LoVo (cell line): ENCODE measurements at places on chromosomes 2 and 18.

DNA sequence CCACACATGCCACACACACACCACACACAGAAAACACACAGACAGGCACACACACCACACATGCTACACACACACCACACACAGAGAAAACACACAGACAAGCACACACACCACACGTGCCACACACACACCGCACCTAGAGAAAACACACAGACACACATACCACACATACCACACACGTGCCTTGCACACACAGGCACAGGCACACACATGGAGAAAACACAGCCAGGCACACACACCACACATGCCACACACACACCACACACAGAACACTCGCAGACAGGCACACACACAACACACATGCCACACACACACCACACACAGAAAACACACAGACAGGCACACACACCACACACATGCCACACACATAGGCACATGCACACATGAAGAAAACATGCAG, 242.1 kb upstream of the MYT1L start:
- no peak for DNase-seq

GRCh38 chr2:105376789-105377240, 22.0 kb downstream of the FHL2 start:
- DNase-seq = no peak

GRCh38 chr2:156456616-156457015, 20.4 kb downstream of the GPD2 start:
- DNase-seq = no peak

GRCh38 chr2:148930046-148930775, 55.2 kb downstream of the KIF5C start:
- DNase-seq = no peak

DNA sequence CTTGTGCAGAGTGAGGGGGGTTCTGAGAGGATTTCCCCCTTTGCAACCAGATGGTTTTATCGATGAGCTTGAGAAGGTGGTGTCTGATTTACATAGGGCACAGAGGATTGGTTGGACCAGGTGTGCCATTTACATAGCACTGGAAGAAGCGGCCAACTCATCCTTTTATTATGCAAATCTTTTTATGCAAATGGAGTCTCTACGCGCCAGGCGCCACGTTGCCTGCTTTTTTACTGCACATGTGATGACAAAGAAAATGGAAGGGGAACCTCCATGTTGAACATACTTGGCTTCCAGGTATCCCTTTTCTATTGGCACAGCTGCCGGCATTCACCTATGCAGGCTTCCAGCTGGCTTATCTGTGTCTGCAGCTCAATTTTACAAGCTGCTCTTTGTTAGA, 18.4 kb upstream of the TXNL4A start:
- no peak for DNase-seq

DNA sequence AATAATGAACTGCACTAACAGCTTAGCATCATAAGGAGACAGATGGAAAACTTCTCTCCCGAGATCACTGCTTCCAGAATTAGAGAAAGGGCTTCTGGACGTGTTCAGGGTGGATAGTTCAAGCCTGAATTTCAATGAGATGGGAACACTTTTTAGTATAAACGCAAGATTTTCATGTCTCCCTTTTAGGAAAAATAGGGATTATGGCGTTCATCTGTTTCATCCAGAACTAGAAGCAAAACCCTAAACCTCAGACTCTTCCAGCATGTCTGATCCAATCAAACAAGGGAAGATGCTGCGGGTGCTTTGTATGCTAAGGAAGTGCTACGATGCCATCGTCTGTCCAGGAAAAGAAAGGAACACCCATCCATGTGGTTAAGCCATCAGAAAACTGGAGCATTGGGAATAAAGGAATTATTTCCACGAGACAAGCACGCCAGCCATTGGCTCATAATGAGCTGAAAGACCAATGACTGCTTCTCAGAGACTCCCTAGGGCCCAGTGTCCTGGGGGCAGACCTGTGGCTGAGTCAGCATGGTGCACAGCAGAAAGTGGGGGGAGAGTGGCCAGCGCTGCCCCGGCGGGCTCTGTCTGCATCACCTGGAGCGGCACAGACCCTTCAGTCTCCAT, 65.9 kb upstream of the AFF3 start:
- DNase-seq = no peak

DNA sequence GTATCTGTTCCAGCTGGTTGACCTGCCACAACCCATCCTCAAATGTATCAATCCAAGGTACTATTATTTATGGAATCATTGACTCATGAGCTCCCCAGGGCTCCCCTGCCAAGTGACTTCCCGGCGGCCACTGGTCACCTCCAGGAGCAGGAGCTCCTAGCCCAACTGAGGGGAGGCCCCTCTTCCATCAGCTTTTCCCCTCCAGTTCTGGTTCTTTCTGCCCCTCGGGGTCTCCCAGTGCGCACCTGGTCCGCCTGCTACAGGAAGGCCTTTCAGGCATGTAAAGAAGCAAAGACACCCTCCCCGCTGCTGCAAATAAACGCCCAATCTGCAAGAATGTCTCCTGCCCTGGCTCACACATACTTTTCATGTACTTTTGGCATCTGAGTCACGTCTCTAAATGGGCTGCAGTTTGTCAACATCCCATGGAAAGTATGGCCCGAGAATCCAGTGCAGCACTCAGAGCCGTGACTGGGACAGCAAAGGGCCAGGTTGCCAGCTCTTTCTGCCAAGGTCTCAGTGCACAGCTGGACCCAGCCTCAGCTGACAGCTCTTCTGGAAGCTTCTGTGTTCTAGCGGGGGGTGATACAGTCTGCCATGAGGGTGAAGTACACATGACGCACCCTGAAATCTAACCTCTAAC, 41.4 kb downstream of the KLHL29 start:
- DNase-seq = no peak
